ENCODE measurements at places on chromosomes 3 and 15. TPM values are rescaled to one million over a fixed set of nuclear protein-coding genes. Genes with fewer than 3 reads are reported as not detected.

The ROPN1 gene
- not detected for total RNA-seq

The PLA2G4D gene
- not detected for total RNA-seq

The TMEM202 gene
- total RNA-seq: not detected

The SH2D7 gene
- not detected for total RNA-seq

The CNTN6 gene
- total RNA-seq: not detected

The EXD1 gene
- total RNA-seq: not detected

The XCR1 gene
- 0.21 TPM for total RNA-seq

The IFT122 gene
- total RNA-seq: 23.9 TPM

Data from natural killer cell (primary cell).